AG20443 (cell line): ENCODE measurements at places on chromosomes 1 and 21.
A peak's percentile ranks its signal among the peaks of the same experiment; 100 is the strongest.

DNA sequence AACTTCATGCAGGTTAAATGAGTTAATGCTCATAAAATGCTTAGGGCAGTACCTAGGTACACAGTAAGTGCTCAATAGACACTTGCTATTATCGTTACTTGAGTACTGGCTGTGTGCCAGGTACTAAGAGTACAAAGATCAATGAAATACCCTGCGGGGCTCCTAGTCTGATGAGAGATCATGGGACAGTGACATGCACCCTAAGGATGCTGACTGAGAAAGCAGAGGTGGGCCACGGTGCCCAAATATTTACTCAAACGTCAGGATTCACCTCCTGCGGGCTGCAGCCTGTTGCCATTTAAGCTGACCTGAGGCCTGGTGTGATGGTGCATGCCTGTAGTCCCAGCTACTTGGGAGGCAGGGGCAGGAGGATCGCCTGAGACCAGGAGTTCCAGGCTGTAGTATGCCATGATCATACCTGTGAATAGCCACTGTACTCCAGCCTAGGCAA, 19.8 kb upstream of the LUZP1 start:
- DNase-seq, result no peak

DNA sequence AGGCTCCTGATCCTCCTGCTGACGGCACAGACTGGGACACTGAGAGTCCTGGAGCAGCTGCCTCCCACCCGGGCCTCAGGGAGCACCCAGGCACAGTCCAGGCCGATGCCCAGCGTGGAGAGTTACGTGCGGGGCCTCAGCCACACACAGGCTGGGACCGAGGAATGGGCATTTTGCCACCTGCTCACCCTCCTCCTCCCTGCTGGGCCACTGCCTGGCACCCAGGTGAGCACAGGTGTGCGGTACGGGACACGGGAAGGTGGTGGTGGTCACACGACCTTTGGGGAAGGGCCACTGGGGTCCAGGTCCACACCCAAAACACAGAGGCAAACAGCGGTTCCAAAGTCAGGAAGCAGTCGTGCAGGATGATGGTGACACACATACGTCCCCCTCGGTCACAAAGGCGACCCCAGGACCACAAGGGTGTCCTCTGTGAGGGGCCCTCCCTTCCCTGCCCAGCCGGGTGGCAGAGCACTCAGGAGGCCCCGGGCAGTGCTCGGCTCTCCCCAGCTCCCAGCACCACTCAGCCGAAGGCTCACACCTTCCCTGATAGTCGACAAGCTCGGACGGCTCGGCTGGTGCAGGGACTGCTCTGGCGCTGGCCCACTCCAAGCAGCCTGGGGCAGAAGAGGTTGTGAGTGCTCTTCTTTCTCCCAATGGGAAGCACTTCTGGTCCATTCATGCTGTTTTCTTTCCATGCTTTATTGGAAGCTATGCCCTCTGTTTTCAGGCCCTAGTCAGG, 14.3 kb downstream of the MORN1 start:
- DNase-seq, result no peak

DNA sequence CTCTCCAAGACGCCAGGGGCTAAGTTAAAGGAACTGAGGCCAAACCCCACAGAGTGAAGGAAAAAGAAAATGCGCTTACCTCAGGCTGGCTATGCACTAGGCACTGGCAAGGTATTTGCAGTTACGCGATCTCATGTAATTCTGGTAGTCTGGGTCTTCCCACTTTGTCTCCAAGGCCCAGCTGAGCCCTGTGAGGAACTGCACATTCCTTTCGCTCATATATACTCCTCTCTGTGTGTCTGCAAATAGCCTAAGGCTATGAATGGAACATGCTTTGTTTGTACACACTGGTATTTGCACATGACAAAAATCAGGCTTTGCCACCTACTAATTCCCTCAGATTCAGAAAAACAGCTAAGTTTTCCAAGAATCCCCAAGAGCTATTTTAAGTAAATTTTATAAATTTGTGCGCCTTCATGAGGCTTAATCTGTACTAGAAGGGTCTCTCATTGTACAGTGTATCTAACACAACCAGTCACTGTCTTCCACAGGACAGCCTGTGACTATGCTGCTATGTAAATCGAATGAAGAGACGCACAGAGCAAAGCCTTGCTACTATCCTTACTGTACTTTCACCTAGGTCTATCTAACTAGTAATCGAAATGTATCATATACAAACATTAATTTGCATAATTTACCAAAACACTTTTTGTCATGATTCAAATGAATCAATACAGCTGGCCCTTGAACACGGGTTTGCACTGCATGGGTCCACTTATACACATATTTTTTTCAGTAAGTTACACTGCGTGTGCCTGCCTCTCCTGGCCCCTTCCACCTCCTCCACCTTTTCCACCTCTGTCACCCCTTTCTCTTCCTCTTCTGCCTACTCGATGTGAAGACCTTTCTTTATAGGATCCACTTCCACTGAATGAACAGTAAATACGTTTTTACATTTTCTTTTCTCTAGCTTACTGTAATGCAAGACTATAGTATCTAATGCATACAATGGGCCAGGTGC, 87.0 kb downstream of the SIPA1L2 start:
- no peak for DNase-seq

GRCh38 chr1:27789540-27790041, 16.6 kb downstream of the STX12 start:
- no peak for DNase-seq

GRCh38 chr1:90761781-90762589, 44.9 kb upstream of the BARHL2 start:
- no peak for DNase-seq

DNA sequence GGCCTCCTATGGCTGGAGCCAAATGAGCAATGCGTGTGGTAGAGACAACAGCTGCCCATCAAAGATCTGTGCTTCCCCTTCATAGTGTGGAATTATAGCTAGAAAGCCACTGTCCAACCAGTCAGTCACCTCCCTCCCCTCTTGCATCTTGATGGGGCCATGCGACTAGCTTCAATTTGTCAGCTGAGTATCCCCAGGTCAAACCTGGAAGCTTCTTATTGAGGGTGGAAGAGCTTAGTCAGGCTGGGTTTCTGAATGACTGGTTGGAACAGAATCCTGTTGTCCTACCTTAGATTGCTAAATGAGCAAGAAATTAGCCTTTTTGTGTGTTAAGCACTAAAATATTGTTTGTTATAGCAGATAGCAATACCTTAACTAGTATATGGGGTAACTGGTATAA, 625.4 kb downstream of the PTPRC start:
- DNase-seq, result no peak

GRCh38 chr1:76269155-76269554, 194.6 kb downstream of the ST6GALNAC3 start:
- DNase-seq, result peak; percentile 77

GRCh38 chr1:199064971-199065370, 426.1 kb downstream of the PTPRC start:
- DNase-seq, result no peak

DNA sequence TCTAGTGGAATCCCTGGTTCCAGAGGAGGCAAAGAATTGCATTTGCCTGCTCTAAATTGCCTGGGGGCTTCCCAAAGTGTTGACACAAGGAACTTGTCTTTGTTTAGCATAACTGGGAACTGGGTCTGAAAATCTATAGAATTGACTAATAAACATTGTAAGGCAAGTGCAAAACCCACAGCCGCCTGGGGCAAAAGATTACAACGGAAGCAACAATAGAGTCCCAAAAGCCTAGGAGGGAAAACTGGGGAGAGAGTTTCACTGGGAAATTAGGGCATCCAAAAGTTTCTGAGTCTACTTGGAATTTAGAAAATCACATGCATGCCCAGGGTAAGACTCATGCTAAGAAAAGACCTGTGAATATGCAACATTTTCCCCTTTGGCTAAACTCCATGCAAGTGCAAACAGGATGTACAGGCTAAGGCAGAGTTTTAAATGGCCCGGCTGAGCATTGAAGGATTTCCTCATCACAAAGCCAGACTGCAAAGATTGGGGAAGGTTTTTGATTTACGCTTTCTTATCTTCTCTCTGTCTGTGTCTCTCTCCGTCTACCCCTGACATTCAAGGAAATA, 725.3 kb upstream of the NCAM2 start:
- no peak for DNase-seq

GRCh38 chr21:40351006-40351405, 483.8 kb downstream of the PCP4 start:
- no peak for DNase-seq

- DNase-seq, result no peak
Observed at GRCh38 chr1:71548398-71548890, 467.6 kb upstream of the ZRANB2 start.

- peak; percentile 54 for DNase-seq
Observed at GRCh38 chr21:42337830-42338728, 12.7 kb downstream of the TFF2 start.

DNA sequence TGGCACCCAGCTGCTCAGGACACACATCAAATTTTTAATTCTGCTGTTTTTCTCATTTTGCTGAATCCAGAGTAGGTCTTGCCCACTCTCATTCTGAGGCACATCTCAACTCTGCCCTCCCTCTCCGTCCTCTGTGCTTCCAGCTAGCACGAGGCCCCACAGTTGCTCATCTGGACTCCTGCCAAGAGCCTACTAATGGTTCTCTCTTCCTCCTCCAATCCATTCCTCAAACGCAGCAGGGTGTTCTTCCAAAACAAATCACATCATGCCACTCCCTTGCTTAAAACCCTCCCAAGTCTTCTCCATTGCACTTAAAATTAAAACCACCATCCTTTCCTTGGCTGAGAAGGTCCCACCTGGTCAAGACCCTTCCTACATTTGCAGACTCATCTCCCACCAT, 49.8 kb upstream of the SCAF4 start:
- DNase-seq, result peak; percentile 62

DNA sequence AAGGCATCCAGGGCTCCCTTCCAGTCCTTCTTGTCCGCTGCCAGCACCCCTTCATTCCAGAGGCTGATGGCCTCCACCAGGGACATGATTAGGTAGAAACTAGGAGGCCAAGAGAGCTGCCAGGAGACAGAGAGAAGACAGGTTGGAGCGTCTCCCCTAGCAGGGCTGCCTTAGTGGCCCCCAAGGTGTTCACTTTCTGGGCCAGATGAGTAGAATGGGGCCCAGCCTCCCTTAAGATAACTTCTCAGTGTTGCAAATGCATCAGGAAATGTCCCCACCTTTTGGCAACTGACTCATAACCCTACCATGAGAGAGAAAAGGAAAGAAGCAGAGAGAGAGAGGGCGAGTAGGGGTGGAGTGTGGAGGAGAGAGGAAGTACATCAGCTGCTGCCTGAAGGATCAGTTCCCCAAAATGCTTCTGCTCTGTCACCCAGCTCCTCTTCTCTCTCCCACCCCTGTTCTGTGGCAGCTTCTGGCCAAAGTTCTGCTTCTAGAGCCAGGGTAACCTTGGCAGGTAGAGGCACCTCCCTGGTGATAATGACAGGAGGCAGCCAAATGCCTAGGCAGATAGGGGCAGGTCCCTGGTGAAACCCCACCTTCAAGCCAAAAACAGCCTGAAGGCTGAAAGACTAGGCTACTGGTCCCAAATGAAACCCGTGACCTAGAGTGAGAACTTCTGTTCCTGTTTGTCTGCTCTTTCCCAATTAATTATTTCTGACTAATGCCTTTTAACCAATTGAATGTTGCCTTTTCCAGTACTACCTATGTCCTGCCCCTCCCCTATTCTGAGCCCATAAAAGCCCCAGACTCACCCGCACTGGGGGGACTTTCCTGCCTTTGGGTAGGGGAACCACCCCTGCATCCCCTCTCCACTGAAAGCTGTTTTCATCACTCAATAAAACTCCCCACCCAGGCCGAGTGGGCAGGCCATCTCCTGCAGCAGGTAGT, at the start of gene NCF2:
NCF2 (minus strand) TSS at position 216 of the 948 bp plus-strand sequence; CDS start at position 86, 130 bp downstream.
- DNase-seq, result no peak

DNA sequence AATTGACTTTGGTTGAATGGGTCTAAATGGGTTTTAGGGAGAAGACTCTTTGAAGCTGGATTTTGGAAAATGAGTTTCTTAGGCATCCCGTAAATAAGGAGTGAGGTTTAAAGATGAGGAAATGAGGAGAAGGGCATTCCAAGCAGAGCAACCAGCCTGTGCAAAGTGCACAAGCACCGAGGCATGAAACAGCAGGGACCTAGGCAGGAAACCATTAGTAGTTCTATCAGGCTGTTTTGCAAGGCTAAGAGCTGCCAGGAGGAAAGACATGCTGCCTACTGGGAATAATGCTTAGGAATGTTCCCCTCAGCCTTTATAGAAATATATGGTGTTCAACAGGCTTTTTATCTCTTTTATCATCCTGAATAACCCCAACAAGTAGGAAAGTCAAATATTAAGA, 153.1 kb upstream of the FGGY start:
- no peak for DNase-seq

DNA sequence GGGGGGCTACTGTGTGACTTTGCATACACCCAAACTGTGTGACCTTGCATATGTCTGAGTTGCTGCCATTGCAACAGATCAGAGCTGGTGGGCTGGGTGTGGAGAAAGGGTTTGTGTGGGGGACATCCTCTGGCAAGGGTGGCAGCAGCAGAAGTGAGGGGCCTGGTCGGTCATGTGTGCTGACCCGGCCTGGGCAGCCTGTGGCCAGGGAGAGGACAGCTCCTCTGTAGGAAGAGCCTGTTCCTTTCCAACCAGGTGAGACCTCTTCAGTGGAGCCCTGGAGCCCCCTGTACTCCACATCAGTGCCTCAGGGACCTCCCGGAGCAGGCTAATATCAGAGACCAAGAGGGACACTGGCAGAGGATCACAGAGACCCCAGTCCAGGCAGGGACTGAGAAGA, 8.3 kb downstream of the PCSK9 start:
- no peak for DNase-seq
